ENCODE measurements at places on chromosomes 7 and 10. TPM values are rescaled to one million over a fixed set of nuclear protein-coding genes. Genes with fewer than 3 reads are reported as not detected.

DNA sequence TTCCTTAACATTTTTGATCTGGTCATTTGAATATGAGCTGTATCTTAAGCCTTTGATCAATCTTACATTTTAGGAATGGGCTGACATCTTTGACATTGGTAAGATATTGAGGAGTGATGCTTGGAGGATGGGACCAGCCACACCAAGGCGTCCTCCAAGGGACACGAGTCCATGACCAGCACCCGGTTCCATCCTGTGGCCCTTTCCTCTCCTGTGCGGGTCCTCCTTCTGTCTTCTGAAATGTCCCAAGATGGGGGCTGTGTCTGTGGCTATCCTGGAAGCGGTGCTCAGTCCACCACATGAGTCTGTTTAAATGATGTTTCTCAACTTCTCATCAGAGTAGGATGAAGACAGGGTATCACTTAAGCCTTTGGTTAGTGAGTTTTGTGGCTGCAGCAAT is 67.3 kb upstream of the SHH start:
- H3K27me3 ChIP-seq, result peaks cover 13% of the 10 kb centered on the region
- no peaks in the 10 kb centered on the region for H3K36me3 ChIP-seq
- H3K4me3 ChIP-seq, result no peak overlapping the region
- no peaks in the 10 kb centered on the region for H3K4me1 ChIP-seq

DNA sequence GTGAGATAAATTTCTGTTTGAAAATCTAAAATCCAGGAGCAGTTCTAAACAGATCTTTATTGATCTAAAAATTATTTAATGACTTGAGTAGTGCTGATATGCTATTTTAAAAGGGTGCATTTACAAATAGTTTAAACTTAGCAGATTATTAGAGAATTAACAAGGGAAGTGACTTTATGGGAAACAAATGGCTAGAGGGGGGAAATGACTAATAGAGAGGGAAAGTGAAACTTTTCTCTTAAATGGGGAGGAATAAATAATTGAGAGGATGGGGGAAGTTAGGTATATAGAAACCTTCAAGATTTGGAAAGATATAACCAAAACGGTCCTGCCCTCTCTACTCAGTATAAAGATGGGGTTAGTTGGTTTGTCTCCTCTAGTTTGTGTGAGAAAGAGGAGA is 90.1 kb upstream of the ARMC3 start:
- no peak for DNase-seq
- no peak overlapping the region for H3K4me3 ChIP-seq
- no peaks in the 10 kb centered on the region for H3K4me1 ChIP-seq
- no peaks in the 10 kb centered on the region for H3K36me3 ChIP-seq
- no peak overlapping the region for H3K27ac ChIP-seq

DNA sequence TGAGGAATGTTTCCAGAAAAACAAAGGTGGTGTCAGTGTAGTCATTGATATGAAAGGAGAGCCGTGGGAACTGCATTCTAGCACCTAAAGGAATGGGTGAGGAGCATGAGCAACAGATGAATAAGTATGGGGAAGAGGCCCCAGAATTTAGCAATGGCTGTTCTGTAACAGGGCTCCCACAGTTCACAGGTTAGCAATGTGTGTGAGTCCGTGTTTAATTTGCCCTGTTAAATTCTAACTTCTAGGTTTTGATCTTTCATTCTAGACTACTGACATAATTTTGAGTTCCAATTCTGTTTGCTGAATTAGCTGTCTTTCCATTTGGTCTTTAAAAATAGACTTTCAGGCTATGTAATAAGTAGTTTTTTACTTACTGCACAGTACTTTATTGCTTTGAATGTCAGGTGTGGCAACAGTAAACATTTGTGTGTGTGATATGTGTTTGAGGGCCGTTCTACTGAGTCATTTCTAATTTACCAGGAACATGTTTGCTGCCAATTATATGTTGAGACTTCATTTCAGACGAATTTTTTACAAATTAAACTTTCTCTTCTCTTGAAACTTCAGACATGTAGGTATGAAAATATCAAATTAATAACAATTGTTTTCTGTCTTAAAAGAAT is 8.8 kb downstream of the STK17A start:
- no peaks in the 10 kb centered on the region for H3K27me3 ChIP-seq
- H3K27ac ChIP-seq, result peak overlapping the region; percentile 95
- peaks cover 78% of the 10 kb centered on the region for H3K4me1 ChIP-seq
- H3K36me3 ChIP-seq, result no peaks in the 10 kb centered on the region
- no peak overlapping the region for H3K4me3 ChIP-seq

DNA sequence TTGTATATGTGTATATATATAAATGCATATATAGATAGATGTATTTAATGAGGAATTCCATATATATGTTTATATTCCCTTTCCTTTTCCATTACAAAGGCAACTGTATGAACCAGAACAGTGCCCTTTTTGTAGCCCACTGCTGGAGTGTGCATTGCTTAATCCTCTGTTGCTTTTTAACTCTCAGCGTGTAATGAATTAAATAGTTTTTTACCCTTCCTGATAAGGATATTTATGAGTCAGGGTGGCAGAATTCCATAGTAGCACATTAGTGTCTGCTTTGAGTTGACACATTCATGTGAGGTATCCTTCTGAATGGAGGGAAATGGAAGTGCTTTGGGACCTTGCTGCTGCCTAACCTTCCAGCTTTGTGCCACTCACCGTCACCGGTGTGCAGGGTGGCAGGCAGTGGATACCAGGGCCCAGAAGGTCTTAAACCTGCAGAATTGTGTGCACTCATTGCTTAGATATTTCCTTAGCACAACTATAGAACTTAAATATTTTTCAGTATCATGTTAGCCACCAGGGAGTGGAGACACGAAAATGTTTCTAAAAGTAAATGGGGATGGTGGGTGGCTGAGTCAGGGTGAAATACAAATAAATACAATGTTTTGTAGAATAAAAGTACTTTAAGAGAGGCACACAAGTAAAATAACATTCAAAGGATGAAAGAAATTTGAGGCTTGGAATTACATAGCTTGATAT is 117.9 kb downstream of the SND1 start:
- no peak overlapping the region for H3K27ac ChIP-seq
- H3K4me1 ChIP-seq, result no peaks in the 10 kb centered on the region
- no peaks in the 10 kb centered on the region for H3K36me3 ChIP-seq
- no peaks in the 10 kb centered on the region for H3K27me3 ChIP-seq
- DNase-seq, result no peak
- no peak overlapping the region for H3K4me3 ChIP-seq

GRCh38 chr7:16967300-16967811 is 85.6 kb upstream of the AGR3 start:
- no peak overlapping the region for H3K4me3 ChIP-seq
- no peaks in the 10 kb centered on the region for H3K4me1 ChIP-seq
- no peaks in the 10 kb centered on the region for H3K27me3 ChIP-seq
- DNase-seq, result no peak
- H3K36me3 ChIP-seq, result no peaks in the 10 kb centered on the region

GRCh38 chr10:22250897-22251660 is 33.3 kb upstream of the EBLN1 start:
- no peaks in the 10 kb centered on the region for H3K27me3 ChIP-seq
- H3K4me1 ChIP-seq, result peaks cover 2% of the 10 kb centered on the region
- DNase-seq, result no peak

- DNase-seq, result no peak
- no peak overlapping the region for H3K4me3 ChIP-seq
- H3K36me3 ChIP-seq, result no peaks in the 10 kb centered on the region
- no peaks in the 10 kb centered on the region for H3K4me1 ChIP-seq
- H3K27ac ChIP-seq, result no peak overlapping the region
These were observed 1.5 kb upstream of the MYL10 start for GRCh38 chr7:101630591-101630990.

- no peak overlapping the region for H3K4me3 ChIP-seq
- no peak for DNase-seq
- H3K27ac ChIP-seq, result no peak overlapping the region
- H3K4me1 ChIP-seq, result peaks cover 5% of the 10 kb centered on the region
- no peaks in the 10 kb centered on the region for H3K36me3 ChIP-seq
These were observed 20.3 kb downstream of the GPRIN2 start for GRCh38 chr10:46536171-46536570.

GRCh38 chr7:123727071-123727837 is 21.5 kb downstream of the WASL start:
- no peaks in the 10 kb centered on the region for H3K36me3 ChIP-seq
- H3K27me3 ChIP-seq, result no peaks in the 10 kb centered on the region
- DNase-seq, result no peak
- no peaks in the 10 kb centered on the region for H3K4me1 ChIP-seq

DNA sequence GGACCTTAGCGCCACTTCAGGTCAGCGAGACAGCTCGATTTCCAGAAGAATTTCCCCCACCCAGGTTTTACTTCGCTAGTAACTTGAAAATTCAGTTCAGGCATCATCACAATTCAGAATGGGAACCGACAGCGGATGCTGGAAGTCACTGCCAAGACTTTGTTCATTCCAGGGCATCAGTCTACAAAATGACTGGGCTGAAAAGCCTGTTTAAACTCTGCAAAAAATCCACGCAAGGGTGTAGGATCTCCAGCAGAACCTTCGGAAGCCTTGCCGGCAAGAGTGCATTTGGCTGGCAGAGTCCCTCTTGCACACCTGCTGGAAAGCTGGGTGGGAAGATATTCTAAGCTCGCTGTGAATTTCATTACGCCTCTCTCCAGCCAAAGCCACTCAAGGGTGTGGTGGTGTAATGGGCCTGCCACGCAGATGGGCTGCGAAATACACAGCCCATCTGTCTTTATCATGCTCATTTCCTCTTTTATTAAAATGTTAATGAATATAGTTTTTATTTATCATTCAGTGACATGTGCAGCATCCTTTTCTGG is 672.0 kb upstream of the FOXK1 start:
- no peak for DNase-seq
- no peak overlapping the region for H3K4me3 ChIP-seq
- H3K36me3 ChIP-seq, result no peaks in the 10 kb centered on the region
- no peaks in the 10 kb centered on the region for H3K4me1 ChIP-seq
- no peak overlapping the region for H3K27ac ChIP-seq

DNA sequence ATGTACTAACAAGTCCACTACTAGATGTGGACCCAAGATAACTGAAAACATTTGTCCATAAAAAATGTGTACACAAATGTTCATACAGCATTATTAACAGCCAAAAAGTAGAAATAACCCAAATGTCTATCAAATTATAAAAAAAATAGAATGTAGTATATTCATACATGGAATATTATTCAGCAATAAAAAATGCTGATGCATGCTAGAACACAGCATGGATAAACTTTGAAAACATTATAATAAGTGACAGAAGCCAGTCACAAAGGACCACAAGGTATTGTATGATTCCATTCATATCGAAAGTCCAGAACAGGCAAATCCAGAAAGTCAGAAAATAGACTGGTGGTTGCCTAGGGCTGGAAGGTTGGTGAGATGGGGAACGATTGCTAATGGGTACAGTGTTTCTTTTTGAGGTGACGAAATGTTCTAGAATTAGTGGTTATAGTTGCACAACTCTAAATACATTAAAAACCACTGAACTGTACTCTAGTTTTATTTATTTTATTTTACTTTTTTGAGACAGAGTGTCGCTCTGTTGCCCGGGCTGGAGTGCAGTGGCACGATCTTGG is 43.3 kb upstream of the ANLN start:
- no peaks in the 10 kb centered on the region for H3K36me3 ChIP-seq
- no peak overlapping the region for H3K4me3 ChIP-seq
- H3K27me3 ChIP-seq, result peaks cover 8% of the 10 kb centered on the region
- DNase-seq, result no peak
- H3K27ac ChIP-seq, result no peak overlapping the region

DNA sequence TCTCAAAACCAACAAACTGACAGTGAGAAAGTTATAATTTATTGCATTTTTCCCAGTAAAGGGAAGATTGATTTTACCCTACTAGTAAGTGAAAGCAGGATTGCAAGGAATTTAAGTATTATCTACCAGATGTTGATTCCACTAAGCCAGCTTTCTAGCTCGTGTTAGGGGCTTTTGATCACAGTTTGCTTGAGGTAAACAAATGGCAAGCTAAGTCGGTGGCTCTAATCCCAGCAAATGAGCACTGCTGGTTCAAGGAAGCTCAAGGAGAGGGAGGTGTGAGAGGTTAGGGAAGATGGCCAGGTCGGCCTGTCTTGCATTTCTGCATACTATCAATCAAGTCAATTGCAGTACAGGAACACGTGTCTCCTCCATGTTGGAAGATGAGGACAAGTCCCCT is 448.7 kb upstream of the POM121L12 start:
- H3K27ac ChIP-seq, result no peak overlapping the region
- no peaks in the 10 kb centered on the region for H3K36me3 ChIP-seq
- no peaks in the 10 kb centered on the region for H3K27me3 ChIP-seq
- H3K4me1 ChIP-seq, result no peaks in the 10 kb centered on the region
- no peak overlapping the region for H3K4me3 ChIP-seq
- no peak for DNase-seq

- H3K36me3 ChIP-seq, result peaks cover 10% of the 10 kb centered on the region
- H3K4me3 ChIP-seq, result no peak overlapping the region
- H3K27ac ChIP-seq, result no peak overlapping the region
- H3K27me3 ChIP-seq, result no peaks in the 10 kb centered on the region
- H3K4me1 ChIP-seq, result no peaks in the 10 kb centered on the region
- no peak for DNase-seq
These were observed 112.1 kb downstream of the LMBR1 start for GRCh38 chr7:156780724-156781455.

DNA sequence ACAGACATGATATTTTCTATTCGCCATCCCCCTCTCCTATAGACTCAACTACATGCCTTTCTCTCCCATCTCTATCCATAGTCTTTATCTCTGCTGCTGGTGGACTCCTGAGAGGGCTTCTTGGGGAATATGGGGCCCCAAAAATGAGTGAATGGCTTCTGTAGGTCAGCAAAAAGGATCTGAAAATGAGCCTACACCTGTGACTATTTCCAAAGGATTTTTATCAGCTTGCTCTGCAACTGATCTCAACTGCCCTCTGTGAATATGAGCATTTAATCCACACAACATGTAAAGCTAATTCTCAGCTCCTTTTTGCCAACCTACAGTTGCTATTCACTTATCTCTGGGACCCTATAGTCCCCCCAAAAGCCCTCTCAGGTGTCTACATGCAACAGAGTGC is 36.2 kb downstream of the PRSS2 start:
- H3K4me1 ChIP-seq, result peaks cover 94% of the 10 kb centered on the region
- H3K36me3 ChIP-seq, result no peaks in the 10 kb centered on the region
- no peak overlapping the region for H3K4me3 ChIP-seq

The TLX1 gene
- not detected for total RNA-seq

The CDK14 gene
- 3.7 TPM for total RNA-seq

The CLEC2L gene
- total RNA-seq, result not detected

The KIAA1549 gene
- 0.16 TPM for total RNA-seq

The TUBAL3 gene
- not detected for total RNA-seq

The EPO gene
- total RNA-seq, result not detected

The KIF11 gene
- 1.2 TPM for total RNA-seq

The SLC13A4 gene
- not detected for total RNA-seq

The DNAJC12 gene
- total RNA-seq, result not detected

The CHAT gene
- total RNA-seq, result not detected
